ENCODE measurements at places on chromosomes 1 and 21. TPM values are rescaled to one million over a fixed set of nuclear protein-coding genes. Genes with fewer than 3 reads are reported as not detected.

- DNase-seq: no peak
Measured at GRCh38 chr1:10085076-10085475, 52.3 kb downstream of the UBE4B start.

- DNase-seq: no peak
Measured at GRCh38 chr1:185957441-185958363, 223.5 kb downstream of the HMCN1 start.

GRCh38 chr1:154765970-154766369, 104.1 kb downstream of the KCNN3 start:
- peak; percentile 37 for DNase-seq

Gene S100A9
- total RNA-seq: not detected

Measured in activated CD4-positive, alpha-beta T cell treated with anti-CD3 and anti-CD28 coated beads for 36 hours (primary cell).